ENCODE measurements at places on chromosomes 13 and 19. TPM values are rescaled to one million over a fixed set of nuclear protein-coding genes. Genes with fewer than 3 reads are reported as not detected.

DNA sequence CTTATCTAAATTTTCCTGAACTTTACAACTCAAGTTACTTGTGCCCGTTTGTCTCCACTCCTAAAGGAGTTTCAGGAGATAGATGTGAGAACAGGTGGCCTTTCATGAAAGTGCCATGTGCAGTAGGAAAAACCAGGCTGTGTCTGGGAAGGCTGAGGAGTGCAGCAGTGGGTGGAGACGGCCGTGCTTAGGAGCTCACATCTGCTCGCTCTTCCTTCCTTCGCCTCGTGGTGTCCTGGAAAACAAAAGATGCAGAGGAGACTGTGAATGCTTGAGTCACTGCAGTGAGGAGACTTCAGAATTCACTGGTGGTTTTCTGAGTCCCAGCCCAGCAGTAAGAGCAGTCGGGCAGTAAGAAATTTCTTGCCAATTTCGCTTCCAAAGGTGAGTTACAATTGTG, 138.4 kb upstream of the RNF113B start:
- no peak for DNase-seq

DNA sequence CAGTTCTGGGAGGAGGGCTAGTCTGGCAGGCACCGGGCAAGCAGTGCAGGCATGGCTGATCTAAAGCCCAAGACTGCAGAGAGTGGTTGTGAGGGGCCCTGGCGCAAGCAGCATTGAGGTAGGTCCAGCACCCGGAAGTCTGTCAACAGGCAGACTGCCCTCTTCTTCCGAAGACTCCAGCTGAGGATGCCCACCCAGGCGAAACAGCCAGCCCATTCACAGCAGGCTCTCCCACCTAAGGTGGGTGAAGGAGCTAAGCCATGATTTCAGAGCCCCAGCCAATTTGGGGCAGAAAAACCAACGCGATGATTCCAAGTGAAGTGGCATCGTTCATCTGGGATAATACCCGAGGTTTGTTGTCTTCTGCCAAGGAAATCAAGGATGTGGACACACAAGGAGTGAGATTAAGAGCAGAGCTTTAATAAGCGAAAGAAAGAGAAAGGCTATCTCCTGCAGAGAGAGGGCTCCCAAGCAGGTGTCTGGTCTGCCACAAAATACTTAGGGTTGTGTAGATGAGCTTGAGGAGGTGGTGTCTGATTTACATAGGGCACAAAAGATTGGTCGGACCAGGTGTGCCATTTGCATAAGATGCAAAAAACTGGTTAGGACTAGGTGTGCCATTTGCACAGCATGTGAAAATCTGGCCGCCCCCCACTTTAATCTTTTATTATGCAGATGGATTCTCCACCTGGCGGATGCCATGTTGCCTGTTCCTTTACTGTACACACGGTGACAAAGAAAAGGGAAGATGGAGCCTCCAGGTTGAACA, 22.6 kb downstream of the FAM124A start:
- DNase-seq, result no peak

The PSG2 gene
- not detected for polyA plus RNA-seq

DNA sequence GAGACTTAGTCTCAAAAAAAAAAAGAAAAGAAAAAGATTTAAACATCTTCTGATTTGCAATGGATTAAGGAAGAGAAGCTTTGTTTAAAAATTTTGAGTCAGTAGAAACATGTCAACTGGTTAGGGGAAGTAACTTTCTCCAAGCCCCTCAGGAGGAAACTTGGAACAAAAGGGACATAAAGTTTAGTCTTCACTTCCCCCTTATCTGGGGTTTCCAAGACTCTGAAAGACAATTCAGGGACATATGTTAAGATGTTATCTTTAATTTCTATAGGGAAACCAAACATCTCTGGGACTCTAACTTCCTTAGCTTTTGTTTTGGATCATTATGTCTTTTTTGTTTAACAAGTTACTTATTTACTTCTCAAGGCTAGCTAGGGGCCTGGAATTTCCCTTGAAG, 20.1 kb upstream of the MRI1 start:
- DNase-seq, result no peak

GRCh38 chr13:97883396-97883795, 70.1 kb upstream of the IPO5 start:
- no peak for DNase-seq

The ARL11 gene
- 0.17 TPM for polyA plus RNA-seq

- no peak for DNase-seq
Measured at GRCh38 chr19:55028757-55029156, 9.3 kb downstream of the GP6 start.

The CYP4F22 gene
- polyA plus RNA-seq, result 0.05 TPM

The OLFM4 gene
- not detected for polyA plus RNA-seq

- no peak for DNase-seq
Measured at GRCh38 chr13:46908501-46908900, 11.6 kb upstream of the HTR2A start.

- DNase-seq, result no peak
Measured at GRCh38 chr19:33407140-33407551, 33.6 kb downstream of the CEBPG start.

- no peak for DNase-seq
Measured at GRCh38 chr13:44307844-44308243, 65.8 kb upstream of the SERP2 start.

DNA sequence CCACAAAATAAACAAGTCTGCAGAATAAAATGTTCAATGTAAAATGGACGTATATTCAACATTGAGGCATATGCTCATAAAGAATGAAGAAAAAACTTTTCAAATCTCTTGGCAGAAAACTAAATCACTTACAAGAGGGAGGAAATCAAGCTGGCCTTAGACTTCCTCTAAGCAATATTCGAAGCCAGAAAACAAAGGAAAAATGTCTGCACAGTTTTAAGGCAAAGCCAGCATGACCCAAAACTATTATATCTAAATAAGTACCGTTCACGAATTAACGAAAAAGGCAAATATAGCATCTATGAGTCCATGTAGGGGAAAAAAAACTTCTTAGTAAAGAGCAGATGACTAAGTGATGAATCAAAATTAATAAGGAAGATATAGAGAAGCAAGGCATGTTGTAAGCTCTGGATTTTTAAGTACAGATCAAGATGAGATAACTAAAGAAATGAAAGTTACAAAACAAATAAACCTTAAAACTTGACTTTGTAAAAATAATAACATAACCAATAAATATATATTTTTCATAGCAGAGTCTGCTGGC, 101.3 kb downstream of the KCNRG start:
- no peak for DNase-seq

The CYP2A6 gene
- not detected for polyA plus RNA-seq

DNA sequence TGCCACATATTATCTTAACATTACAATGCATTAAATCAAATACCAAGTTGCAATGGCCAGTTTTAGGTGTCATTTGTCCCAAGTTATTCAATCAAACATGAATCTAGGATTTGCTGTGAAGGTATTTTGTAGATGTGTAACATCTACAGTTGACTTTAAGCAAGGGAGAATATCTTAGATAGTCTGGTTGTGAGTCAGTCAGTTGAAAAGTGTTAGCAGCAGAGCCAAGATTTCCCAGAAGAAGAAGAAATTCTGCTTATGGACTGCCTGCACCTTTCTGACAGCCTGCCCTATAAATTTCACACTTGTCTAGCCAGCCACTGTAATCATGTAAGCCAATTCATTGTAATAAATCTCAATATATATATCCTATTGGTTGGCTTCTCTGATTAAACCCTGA, 41.3 kb upstream of the INTS6 start:
- DNase-seq, result no peak

DNA sequence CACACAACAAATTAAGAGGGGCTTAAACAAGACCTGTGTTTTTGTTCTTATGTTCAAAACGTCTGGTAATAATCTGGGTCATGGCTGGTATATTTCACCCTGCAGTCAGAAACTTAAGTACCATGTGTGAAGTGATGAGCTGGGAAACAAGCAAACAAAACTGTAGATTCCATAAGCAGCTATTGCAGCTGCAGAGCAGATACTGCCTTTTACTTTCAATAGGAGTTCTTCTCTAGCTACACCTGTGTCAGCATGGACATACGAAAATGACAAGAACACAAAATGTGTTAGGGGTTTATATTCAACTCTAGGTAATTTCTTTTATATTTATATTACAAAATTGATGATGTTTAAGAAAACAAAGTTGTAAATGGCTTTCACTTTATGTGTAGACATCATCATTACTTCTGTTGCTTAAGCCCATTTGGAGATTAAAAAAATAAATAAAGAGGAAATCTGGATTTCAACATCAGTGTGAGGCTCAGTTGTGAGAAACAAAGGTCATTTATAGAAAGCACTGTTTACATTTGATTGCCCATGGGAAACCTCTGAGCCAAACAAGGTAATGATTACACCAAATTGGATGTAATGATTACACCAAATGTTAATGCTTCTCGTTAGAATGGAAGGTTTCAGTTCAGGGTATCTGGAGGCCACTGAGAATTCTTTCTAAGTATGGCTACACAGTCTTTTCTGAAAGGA, 451.0 kb upstream of the SLC10A2 start:
- no peak for DNase-seq

The CLC gene
- not detected for polyA plus RNA-seq

GRCh38 chr13:110024645-110024980, 238.2 kb upstream of the IRS2 start:
- DNase-seq, result no peak

DNA sequence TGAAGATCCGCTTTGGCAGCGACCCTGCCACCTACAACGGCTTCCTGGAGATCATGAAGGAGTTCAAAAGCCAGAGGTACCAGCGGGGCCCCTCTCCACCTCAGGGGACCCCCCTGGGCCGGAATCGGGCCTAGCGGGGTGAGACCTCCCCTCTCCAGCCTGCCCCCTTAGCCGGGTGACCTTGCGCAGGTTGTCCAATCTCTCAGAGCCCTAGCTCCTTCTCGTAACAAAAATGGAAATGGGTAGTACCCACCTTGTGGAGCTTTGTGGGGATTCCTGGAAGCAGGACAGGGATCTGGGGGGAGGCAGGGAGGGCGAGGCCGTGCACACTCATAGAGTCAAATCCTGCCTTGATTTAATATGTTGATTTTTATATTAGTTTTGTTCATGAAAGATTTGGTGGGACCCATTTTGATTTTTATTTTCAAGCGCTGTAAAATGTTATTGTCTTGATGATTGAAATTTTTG, 658 bp downstream of the SIN3B start:
- DNase-seq, result no peak

- no peak for DNase-seq
Measured at GRCh38 chr19:3835055-3835435, 33.8 kb downstream of the ZFR2 start.

DNA sequence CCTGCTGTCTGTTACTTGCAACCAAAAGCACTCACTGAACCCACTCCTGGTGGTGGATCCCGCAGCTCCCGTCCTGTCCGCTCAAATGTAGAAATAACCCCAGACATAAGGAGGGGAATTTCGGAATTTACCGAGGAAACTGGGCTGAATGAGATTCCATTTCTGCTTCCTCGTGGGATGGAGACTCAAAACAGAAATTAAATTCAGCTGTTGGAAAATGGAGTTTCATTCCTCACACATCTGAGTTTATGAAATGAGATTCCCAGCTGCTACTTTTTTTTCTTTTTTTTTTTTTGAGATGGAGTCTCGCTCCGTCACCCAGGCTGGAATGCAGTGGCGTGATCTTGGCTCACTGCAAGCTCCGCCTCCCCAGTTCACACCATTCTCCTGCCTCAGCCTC, 44.3 kb downstream of the COLGALT1 start:
- DNase-seq, result no peak

GRCh38 chr13:110978390-110978789, 63.5 kb upstream of the ANKRD10 start:
- no peak for DNase-seq

The CYP4F3 gene
- 22.8 TPM for polyA plus RNA-seq

DNA sequence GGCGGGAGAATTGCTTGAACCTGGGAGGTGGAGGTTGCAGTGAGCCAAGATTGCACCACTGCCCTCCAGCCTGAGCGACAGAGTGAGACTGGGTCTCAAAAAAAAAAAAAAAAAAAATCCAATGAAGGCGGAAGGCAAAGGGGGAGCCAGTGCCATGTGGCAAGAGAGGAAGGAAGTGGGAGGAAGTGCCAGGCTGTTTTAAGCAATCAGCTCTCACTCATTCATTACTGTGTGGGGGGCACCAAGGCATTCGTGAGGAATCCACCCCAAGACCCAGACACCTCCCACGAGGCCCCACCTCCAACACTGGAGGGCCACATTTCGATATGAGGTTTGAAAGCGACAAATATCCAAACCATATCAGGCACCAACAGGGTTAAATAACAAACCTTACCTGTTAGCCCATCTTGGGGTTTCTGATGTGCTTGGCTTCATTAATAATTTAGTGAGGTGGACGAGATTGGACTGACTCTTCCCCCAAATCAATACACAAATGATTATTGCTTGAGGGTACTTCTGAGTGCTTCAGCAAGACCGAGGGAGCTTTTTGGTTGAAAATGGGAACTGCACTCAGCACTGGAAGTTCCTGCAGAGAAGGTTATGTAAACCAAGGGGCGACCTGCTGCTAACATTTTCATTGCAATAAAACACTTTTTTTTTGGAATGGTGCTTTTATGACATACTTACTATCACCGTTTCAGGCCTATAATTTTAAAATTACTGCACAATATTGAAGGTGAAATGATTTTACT, 7.5 kb upstream of the LRP3 start:
- no peak for DNase-seq

The LIM2 gene
- 1.3 TPM for polyA plus RNA-seq

DNA sequence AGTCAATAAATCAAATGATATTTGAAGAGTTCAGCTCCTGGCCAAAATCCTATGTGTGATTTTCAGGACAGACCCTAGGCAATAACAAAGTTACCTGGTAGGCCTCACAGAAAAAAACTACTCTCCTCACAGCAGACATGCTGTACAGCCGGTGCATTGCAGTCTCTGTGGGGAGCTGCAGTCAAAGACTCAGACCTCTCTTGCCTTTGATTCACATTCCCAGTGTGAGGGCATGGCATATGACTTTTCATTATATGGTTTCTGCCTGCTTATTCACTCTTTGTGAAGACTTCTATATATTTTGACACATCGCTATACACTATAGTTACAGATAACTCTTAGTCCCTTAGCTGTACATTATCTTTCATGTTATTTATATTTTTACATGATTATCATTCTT, 2684.3 kb upstream of the PCDH20 start:
- DNase-seq, result no peak

DNA sequence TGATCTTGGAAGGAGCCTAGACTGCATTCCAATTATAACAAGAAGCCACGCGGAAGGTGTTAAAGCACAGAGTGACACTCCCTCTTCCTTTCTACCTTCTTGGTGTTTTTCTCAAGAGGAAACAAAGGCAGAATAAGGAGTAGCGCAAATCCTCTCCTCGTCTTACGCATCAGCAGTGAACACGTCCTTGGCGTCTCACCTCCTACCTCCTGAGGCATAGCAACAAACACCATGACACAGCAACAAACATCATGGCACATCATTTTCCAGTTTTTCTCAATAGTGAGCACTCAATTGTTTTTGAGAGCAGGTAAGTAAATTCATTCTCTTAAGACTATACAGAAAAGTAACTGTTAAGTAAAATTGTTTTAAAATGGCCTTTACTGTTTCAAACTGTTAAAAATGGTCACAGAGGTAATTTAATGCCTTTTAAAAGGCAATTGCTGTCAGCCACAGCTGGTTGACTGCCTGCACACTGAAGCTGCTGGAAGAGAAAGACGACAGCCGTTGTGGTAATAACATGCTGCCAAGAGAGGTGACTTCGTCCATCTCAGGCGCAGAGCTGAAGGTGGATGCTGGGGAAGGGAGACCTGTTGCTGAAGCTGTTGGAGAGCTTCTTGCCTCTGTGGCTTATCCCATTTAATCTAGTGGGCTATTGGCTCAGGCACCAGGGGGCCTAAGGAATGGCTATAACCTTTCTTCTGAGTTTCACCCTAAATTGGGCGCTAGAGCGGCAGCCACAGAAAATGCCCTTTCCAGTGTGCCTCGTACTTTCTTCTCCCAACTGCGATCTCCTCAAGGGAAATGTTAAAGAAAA, 703.7 kb downstream of the UQCRFS1 start:
- no peak for DNase-seq

The FFAR1 gene
- not detected for polyA plus RNA-seq

The DCUN1D2 gene
- 11.9 TPM for polyA plus RNA-seq

GRCh38 chr13:112711528-112712265, 21.9 kb downstream of the ATP11A start:
- DNase-seq, result peak; percentile 76

Measured in HepG2 (cell line).